ENCODE measurements at places on chromosomes 6 and 20.

DNA sequence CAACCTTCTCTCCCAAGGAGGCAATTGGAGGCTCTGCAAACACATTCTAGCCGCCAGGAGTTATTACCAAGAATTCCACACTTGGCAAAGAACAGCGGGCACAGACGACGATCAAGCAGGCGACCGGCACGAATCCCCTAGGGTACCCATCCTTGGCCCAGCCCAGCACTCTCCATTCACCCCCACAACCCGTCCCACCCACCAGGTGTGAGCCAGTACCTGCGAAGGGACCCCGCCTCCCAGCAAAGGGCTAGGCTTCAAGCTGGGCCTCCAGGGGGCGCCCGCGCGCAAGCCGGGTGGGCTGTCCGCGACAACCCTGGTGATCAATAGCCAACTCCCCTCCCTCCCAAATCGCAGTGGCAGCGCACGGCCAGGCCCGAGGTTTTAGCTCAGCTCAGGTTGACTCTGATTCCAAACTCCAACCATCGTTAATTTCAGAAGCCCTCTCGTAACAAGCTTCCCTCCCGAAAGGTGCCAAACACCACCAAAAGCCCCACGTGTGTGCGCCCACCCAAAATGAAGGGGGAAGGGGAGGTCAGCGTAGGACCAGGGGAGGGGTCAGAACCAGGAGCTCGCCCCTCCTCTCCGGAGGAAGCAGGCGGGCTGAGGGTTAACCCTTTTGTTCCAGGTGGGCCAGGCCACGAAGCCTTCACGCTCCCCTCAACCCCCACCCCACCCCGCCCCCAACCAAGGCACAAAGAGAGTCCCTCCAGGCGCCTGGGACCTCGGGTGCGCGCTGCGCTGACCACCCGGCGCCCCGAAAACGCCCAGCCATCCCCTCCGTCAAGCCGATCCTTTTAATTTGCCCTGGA lies 2.1 kb downstream of the SALL4 start:
- DNase-seq: peak; percentile 22

GRCh38 chr20:23587631-23588030 lies 18.1 kb downstream of the CST9 start:
- DNase-seq: no peak

- no peak for DNase-seq
Observed at GRCh38 chr6:112296694-112297093, 42.3 kb upstream of the LAMA4 start.

- peak; percentile 26 for DNase-seq
Observed at GRCh38 chr6:103769431-103769830, 1090.3 kb downstream of the HACE1 start.

DNA sequence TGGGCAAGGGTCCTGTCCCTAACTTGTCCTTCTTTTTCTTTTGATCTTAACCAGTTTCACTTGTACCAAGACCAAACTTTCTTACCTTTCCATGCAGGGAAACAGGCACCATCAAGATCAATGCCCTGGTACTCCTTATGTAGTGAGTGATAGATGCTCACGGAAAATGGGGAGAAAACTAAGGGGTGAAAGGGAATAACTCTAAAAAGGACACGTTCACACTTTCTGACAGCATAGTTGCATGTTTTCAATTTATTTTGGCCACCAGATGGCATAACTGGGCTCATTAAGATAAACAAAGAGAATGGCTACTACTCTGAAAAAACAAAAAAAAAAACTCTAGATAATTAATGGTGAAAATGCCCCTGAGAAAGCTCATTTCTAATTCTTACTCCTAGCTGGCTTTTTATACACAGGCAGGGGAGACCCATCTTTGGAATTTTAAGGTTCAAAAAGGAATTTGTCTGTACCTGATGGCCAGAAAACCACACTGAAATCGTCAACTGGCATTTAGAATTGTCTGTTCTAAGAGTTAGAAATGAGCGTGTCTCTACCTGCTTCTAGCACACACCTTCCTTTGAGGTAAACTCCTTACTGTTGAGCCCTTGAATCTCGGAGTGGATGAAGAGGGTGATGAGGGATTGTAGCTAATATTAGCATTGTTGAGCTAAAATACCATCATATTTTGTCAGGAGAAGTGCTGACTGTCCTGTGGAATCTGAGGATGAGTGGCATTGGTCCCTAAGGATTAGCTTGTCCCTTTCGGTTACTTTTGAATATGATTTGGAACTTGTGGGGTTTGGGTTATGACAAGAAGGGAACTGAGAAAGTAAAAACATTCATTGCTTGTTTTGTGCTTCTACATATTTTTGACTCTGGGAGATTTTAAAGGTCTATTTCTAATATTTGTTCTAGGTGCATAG lies 62.2 kb upstream of the DDR1 start:
- DNase-seq: peak; percentile 44

DNA sequence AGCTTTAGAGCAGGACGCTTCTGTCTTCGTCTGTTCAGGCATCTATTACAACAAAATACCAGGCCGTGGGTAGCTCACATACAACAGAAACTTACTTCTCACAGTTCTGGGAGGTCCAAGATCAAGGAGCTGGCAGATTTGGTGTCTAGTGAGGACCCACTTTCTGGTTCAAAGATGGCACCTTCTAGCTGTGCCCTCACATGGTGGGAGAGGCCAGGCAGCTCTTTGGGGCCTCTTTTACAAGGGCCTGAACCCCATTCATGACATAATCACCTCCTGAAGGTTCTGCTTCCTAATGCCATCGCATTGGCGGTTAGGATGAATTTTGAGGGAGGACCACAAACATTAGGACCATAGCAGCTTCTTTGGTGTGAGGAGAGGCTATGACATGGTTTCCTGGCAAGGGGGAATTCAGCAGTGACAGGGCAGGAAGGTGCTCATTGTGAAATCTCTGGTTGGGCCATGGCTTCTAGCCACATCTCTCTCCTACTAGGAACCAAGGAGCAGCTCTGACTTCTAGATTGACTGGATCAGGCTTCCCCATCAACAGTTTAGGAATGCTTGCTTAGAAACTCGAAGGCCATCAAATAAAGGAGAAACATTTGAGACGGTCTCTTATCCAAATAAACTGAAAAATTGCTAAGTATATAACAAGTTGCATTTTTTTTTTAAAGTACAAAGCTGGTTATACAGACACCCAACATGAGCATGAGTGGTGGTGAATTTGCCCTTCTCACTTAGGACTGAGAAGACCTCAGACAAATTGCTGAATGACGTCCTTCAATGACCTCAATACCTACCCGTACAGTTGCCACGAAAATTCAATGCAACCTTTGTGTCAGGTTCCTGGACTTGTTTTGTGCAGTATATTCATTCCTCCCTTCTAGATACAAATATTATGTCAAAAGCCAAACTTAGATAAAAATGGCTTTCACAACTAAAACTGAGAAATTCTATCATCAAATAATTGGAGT lies 140.7 kb downstream of the ZDHHC14 start:
- no peak for DNase-seq

- no peak for DNase-seq
Observed at GRCh38 chr6:135281227-135281626, 100.1 kb downstream of the MYB start.

GRCh38 chr6:30880698-30881252 lies 3.5 kb upstream of the DDR1 start:
- no peak for DNase-seq

DNA sequence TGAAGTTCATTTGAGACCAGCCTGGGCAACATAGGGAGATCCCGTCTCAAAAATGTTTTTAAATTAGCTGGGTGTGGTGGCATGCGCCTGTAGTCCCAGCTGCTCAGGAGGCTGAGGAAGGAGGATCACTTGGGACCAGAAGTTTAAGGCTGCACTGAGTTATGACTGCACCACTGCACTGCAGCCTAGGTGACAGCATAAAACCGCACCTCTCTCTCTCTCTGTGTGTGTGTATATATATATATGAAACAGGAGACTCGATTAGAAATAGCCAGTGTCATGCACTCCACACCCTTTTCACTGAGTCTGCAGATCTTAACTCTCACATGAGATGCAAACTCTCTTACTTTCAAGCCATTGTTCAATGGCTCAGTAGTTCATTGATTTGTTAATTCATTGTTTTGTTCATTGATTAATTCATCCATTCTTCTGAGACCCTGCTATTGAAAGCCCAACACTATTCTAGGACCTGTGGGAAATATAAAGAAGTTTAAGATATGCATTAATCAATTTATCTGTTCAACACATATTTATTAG lies 52.4 kb upstream of the MRPS10 start:
- DNase-seq: no peak

- DNase-seq: no peak
Observed at GRCh38 chr20:47998736-47999135, 213.5 kb upstream of the SULF2 start.

DNA sequence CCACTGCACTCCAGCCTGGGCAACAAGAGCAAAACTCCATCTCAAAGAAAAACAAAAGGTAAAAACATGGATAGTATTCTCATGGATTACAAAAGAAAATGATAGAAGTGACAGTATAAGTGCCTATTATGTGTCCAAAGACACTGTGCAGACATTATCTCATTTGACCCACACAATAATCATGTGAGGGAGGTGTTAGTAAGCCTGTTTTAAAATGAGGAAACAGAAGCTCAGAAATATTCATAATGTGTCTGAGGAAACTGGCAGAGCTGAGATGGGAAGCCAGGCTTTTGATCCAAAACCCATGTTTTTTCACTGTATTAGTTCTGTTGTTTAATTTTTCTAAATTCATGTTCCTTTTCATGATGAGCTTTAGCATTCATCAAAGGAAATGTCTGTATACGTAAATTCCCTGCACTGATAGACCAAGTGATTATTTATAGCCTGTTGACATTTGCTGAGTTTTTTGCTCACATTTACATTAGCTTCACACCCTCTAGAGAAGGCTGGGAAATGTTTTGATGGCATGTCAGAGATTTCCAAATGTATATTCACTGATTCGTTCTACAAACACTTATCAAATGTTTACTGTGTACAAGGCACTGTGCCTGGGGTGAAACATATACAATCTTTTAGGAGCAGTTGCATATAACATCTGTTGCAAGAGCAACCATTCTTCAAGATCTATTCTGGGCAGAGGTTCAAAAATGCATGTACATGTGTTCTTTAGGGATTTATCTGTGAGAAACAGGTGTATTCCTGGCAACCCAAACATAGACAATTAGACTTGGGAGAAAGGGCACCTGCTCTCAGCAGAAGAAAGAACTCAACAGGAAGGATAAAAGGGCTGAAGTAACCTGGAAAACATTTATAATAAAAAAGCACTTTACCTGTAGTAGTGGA lies 331.5 kb downstream of the SAMD5 start:
- no peak for DNase-seq

DNA sequence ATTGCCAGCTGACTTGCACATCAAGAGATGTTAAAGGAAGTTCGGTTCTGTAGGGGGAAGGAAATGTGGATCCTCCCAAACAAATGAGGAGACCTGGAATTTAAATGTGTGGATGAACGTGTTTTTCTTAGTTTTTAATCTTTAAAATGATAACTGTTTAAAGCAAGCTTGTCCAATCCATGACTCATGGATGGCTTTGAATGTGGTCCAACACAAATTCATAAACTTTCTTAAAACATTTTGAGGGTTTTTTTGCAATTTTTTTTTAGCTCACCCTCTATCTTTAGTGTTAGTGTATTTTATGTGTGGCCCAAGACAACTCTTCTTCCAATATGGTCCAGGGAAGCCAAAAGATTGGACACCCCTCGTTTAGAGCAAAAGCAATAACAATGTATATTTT lies 12.6 kb downstream of the TUBB2B start:
- DNase-seq: no peak

DNA sequence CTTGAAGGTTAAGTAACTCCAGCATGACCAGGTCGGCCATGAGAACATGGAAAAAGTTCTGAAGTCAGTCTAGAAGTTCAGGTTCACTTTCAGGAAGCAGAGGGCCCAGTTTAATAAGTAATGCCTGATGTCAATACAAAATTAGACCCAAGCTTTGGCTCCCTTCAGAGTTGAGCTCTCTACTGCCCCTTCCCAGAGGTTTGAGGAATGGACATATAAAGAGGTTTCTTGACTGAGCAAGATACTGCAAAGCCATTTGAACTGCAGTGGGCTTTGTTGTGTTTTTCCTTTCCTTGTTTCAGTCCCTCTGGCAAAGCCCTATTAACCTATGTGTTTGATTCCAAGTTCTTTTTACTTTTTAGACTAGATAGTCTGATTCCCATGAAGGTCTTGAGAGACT lies 97.8 kb upstream of the PREP start:
- DNase-seq: no peak

DNA sequence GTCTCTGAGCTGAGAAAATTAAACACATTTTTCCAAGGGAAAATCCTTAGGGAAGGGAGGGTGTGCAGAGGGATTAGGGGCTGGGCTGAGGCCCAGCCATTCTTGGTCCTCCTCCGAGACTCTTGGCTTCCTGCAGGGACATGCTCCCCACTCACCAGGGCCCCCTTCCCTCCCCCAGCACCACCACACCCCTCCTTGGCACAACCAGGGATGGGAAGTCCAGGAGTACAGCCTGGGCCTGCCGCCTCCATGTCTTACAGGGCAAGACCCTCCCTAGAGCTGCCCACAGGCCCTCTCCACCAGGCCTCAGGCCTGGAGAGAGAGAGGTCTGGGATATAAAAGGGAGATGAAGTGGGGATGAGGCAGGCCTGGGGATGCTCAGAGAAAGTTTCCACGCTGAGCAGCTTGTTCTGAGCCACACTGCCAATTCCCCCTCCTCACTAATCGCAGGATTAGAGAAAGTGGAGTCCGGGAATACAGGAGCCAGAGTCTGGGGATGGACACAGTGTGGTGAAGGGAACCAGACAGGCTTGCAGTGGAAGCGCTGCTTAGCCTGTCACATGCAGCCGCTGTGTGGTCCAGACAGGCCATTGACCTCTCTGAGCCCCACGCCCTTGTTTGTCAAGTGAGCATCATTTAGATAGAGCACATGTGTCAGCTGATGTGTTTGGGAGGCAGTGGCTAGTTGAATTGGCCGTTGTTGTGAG lies 105.5 kb downstream of the MRPL14 start:
- no peak for DNase-seq

- DNase-seq: no peak
Observed at GRCh38 chr6:70797625-70798024, 129.9 kb downstream of the SMAP1 start.

DNA sequence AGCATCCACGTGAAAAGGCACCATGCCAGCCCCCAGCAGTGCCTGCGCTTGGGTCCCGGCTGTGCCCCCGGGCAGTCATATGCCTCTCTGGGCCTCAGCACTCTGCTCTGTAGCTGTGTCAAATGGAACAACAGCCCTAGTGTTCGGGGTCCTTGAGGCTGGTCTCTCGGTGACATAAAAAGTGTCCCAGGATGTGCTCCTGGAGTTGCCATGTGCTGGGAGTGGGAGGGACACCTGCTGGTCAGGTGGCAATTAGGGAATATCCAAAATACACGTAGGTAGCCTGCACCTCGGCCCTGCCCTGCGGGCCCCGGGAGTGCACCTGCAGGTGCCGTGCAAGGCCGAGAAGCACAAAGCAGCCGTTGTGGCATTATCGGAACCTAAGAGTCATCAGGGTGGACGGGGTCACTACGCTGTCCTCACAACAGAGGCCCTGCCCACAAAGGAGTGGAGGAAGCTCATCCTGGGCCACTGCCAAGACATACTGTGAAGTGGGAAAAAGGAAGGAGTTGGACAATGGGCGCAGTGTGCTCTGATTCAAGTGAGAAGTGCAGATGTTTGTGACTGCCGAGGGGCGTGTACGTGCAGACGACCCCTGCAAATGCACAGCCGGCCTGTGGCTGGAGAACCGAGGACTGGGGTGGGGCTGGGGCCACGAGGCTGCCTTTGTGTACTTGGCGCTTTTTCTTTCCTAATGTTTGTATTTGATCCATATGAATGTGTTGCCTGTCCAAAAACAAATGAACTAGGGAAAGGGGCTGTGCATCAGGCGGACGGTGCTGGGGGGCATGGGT lies 24.6 kb downstream of the SLCO4A1 start:
- peak; percentile 84 for DNase-seq

GRCh38 chr6:87762116-87762515 lies 60.1 kb upstream of the AKIRIN2 start:
- no peak for DNase-seq
